ENCODE measurements at places on chromosomes 4 and X.

GRCh38 chr4:4574052-4574451 is 32.2 kb upstream of the STX18 start:
- no peak for DNase-seq

- peak; percentile 59 for DNase-seq
Observed at GRCh38 chr4:121656269-121656641, 40.5 kb downstream of the ANXA5 start.

GRCh38 chr4:63218856-63219255 is 1190.4 kb downstream of the TECRL start:
- DNase-seq = no peak

DNA sequence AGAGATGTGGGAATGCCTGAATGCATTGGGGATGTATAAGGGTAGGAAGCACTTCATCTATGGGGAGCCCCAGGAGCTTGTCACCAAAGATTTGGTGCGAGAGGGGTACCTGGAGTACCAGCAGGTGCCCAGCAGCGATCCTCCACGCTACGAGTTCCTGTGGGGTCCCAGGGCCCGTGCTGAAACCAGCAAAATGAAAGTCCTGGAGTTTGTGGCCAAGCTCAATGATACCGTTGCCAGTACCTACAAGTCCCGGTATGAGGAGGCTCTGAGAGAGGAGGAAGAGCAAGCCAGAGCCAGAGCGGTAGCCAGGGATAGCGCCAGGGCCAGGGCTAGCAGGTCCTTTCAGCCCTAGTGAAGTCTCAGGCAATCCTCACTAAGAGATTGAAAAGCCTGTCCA is 3.8 kb downstream of the MAGEB17 start:
- no peak for DNase-seq

DNA sequence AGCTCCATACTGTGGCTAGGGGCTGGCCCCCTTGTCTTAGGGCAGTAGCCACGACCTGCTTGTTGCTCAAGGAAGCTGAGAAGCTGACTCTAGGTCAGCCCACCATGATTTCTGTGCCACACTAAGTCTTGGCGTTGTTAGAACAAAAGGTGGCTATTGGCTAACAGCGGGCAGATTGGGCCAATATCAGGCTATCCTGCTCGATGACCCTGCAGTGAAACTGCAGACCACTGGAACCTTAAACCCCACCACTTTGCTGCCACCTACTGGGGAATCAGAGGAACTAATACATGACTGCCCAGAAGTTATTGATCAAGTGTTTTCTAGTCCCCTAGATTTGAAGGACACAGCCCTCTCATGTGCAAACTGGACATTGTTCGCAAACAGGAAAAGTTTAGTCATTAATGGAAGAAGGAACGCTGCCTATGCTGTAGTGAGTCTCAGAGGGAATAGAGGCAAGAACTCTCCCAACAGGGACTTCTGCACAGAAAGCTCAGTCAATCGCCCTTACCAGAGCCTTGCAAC is 17.0 kb upstream of the PAPSS1 start:
- DNase-seq = peak; percentile 53

DNA sequence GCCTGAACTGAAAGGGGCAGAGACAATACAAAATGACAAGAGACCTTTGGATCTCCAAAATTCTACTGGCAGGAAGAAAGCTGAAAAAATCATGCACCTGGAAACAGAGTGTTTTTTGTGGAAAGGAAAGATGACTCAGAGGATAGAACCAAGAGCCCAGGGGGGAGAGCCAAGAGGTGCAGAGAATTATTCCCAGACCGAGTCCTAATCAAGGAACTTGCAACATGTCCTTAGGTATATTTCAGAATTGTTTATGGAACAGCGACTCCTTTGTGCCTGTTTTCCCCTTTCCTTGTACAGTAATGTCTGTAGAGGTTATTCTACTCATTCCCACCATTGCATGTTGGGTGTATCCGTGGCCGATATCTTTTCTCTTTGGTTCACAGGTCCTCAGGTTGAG is 71.7 kb downstream of the YIPF6 start:
- no peak for DNase-seq

GRCh38 chr4:187687697-187688096 is 307.9 kb upstream of the ZFP42 start:
- DNase-seq = no peak

- no peak for DNase-seq
Observed at GRCh38 chrX:330726-331150, 12.1 kb upstream of the GTPBP6 start.

- DNase-seq = no peak
Observed at GRCh38 chr4:86924811-86925210, 10.0 kb upstream of the AFF1 start.

DNA sequence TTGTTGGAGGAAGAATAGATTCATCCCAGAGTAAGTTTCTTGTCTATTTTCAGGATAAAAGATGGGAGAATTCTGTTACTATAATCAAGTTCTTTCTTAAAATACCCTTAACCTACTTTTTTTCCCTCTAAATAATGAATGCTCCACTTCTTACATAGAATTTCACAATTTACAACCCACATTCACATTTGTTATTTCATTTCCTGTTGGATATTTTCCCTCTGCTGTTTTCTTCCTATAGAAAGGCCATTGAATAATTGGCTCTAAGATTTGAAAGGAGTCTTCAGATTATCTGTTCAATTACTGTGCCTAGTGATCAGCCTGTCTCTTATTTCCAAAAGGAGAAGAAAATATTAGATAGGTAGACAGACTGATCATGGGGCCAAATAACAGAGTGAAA is 79.7 kb downstream of the CPE start:
- DNase-seq = no peak

GRCh38 chr4:4864940-4865704 is 5.7 kb downstream of the MSX1 start:
- DNase-seq = no peak

DNA sequence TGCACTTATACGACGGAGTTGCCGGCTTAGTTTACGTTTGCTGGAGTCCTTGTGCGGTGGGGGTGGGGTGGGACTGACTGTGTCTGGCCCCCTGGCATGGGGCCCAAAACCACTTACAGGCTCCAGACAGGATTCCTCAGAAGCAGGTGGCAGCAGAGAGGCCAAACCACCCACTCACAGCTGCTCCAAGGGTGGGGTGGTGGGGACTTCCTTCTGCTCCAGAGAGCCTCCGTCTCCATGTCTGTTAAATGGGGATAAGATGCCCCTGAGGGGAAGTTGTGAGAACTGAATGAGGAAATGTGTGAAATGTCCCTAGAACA is 36.7 kb downstream of the PSAPL1 start:
- peak; percentile 27 for DNase-seq

GRCh38 chr4:105145903-105146275 is 787 bp upstream of the TET2 start:
- DNase-seq = no peak
